ENCODE measurements at places on chromosomes 1 and 21.

DNA sequence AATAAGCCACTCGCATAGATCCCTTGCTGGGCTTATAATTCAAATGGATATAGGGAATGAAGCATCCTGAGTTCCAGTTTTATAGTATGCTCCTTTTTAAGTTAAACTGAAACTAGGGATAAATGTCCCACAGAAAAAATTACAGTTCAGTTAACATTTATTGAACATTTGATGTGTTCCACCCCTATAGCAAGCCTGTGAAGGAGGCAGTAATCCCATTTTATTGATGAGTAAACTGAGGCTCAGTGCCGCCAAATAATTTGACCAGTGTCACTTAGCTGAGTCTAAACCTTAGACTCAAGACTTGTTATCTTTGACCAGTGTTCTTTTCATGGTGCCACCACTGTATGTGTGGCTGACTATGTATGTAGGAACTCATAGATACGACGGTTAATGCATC is 22.4 kb downstream of the URB2 start:
- DNase-seq: no peak

GRCh38 chr1:78667939-78668338 is 18.3 kb downstream of the IFI44 start:
- no peak for DNase-seq

GRCh38 chr1:47875831-47876586 is 121.2 kb downstream of the TRABD2B start:
- DNase-seq: no peak

DNA sequence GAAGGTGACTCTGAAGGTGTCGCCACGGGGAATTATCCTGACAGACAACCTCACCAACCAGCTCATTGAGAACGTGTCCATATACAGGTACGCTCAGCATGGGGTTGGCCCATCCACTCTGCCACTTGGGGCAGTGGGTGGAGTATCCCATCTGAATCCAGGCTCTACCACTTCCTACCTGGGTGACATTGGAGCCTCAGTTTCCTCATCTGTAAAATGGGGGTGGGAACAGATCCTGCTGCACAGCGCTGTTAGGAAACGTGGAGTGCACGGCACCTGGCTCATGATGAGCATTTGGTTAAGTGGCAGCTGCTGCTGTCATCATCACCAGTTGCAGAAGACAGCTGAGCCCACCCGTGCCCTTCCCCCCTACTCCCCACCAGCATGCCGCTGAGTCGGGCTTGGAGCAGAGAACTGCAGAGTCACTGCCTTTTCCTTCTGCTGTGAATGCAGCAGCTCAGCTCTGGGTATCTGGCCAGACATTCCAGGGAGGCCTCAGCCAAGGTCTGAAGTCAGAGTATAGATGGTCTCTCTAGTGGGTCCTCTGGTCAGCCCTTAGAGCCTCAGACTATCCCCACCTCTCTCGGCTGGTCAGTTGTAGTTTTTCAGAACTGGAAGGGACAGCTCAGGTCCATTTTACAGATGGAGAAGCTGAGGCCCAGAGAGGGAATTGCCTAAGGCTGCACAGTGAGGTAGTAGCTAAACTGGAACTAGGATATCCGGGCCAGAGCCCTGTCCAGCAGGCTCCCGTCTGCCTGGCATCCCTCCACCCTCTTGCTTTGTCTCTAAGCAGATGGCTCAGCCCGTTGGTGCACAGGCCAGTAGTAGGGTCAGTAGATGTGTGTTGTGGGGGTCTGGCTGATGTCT is 11.7 kb downstream of the LDLRAP1 start:
- no peak for DNase-seq

- no peak for DNase-seq
These were observed 9.4 kb upstream of the NEK2 start for GRCh38 chr1:211684791-211685190.

DNA sequence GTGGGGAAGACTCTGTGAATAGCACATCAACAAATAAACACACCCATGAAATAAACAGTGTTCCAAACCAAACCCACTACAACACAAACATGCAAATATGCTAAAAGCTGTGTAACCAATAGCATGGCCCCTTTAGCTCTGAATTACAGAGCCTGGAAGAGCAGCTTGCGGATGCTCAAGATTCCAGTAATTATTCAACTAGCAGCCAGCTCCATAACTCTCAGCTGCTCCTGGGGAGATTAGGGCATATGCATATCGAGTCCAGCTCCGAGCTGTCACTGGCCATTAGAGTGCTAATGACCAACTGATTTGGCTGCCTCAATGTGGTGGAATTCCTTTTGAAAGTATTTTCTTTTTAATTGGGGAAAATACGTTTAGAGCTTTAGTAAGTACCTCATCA is 207.1 kb downstream of the HHAT start:
- no peak for DNase-seq

Measured in WERI-Rb-1 (cell line).